ENCODE measurements at places on chromosomes 4 and X. TPM values are rescaled to one million over a fixed set of nuclear protein-coding genes. Genes with fewer than 3 reads are reported as not detected.

Gene HSFX2
- not detected for total RNA-seq

Gene BCOR
- 29.5 TPM for total RNA-seq

Gene ARR3
- not detected for total RNA-seq

Gene C4orf50
- not detected for total RNA-seq

Gene CFP
- not detected for total RNA-seq

Gene HAND2
- total RNA-seq, result not detected

DNA sequence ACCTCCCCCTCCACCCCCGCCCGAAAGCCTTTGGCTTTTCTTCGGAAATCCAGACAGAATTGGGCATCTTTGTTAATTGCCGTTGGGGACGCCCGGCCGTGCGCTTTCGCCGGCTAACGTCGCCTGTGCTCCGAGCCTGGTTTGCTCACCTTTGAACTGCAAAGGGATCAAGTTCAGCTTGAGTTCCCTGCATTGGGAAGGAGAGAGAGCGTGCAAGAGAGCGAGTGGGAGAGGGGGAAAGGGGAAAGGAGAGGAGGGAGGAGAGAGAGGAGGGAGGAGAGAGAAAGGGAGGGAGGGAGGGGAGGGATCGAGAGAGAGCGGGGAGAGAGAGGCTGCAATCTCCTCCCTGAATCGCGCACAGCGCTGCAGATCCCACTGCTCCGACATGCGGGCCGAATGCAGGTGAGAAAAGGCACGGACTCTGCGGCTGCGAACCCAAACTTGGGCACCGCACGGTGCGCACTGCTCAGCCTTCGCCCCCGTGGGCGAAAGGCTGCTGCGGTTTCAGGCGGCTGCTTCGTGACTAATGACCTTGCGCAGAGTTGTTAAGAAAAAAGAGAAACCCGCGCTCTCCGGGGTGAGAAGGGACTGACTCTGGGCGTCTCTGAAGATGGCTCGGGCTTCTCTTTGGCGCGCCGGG lies at the start of gene PCDH7:
PCDH7 (plus strand) TSS at position 349 of the 640 bp plus-strand sequence. CDS start 1,054 bp downstream, outside the sequence.
- no peak for DNase-seq

DNA sequence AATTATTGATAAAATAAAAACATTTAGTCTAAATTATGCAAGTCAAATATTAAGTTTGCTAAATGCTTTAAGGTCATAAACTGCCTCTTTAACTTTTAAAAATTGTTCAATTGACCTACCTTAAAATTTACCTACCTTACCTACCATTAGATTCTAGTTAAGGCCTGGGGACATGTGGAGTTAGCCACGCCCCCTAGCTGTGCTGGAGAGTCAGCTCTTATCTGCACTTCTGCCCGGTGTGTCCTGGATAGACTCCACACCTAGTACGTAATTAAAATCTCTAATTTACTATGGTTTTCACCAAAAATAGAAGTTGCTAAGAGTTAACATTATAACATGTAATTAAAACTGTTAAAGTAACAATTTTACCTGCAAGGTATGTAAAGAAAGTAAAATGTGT lies 22.7 kb downstream of the TENM3 start:
- no peak for DNase-seq

DNA sequence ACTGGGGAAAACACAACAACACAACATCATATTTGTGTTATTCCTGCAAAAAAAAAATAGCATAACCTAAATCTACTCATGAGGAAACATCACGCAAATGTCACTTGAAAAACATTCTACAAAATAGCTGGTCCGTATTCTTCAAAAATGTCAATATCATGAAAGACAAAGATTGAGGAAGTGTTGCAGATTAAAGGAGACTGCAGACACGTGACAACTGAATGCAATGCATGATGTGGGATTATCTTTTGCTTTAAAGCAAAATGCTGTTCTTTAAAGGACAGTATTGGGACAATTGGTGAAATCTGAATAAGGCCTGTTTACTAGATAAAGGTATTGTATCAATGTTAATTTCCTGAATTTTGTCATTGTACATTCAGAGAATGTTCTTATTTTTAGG lies 157.7 kb downstream of the SMIM20 start:
- DNase-seq, result no peak

GRCh38 chr4:94480362-94480951 lies 28.7 kb downstream of the PDLIM5 start:
- DNase-seq, result no peak

GRCh38 chr4:1895971-1896657 lies 24.9 kb downstream of the NSD2 start:
- no peak for DNase-seq

DNA sequence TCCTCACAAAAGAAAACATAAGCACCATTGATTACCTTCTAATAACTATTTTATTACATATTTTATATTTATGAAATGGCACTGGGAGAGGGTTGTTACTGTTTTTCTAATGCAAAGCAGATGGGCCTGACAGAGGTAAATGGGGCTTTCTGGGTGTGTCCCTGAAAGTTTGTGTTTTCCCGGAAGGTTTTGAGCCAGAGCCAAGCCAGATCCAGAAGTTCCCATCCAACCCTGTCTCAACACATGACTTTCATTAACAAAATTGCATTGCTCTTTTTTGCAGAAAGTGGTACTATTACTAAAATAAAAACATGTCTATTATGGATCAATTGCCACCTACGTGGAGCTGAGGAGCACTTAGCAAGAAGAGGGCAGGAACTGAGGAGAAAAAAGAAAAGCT lies 181.3 kb downstream of the RAB28 start:
- no peak for DNase-seq

DNA sequence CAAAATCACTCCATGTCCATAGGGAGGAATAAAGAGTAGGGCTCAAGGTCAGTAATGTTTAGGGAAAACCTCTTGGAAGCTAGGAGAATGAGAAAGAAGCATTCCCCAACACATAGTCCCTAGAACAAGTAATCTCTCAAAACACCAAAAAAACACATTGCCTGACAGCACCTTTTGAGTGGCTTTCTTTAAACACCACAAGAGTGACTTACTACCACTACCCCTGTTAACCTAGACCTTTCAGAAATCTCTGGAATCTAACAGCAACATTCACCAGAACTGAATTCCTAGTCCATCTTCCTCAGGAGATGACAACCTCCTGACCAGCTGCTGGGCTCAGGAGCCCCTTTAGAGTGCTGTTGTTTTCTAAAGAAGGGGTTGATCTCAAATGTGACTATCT lies 142.2 kb downstream of the SOWAHB start:
- no peak for DNase-seq

DNA sequence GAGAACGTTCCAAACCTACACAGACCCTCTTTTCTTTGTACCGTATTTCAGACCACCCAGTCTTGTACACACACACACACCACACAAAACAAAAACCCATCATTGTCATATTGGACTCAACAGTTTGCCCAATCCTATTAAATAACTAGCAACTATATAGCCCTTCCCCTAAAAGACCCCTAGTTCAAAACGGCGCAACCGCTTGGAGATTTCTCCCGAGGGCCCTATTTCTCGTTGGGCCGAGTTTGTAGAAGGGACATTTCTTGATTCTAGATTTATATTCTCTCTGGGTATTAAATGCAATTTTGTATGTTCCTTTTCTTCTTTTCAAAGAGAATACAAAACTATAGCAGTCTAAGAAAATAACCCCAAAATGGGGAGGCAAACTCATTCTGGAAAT lies 547 bp upstream of the PDGFRA start:
- no peak for DNase-seq

DNA sequence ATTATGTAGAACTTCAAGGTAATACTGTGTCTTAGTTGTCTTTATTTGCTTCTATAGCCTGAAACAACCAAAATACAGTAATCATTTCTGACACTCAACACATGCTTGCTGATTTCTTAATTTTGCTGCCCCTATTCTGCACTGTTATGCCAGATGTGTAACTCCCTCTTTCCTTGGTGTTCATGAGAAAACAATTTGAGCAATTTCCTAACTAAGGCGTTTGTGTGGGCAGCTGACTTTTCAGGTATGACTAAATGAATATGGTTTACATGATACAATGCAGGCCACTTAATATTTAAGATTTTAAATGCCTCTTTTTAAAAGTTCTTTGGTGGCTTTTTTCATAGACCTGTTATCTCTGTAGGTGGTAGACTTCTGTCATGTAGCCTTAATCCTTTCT lies 46.1 kb upstream of the CENPE start:
- DNase-seq, result no peak

DNA sequence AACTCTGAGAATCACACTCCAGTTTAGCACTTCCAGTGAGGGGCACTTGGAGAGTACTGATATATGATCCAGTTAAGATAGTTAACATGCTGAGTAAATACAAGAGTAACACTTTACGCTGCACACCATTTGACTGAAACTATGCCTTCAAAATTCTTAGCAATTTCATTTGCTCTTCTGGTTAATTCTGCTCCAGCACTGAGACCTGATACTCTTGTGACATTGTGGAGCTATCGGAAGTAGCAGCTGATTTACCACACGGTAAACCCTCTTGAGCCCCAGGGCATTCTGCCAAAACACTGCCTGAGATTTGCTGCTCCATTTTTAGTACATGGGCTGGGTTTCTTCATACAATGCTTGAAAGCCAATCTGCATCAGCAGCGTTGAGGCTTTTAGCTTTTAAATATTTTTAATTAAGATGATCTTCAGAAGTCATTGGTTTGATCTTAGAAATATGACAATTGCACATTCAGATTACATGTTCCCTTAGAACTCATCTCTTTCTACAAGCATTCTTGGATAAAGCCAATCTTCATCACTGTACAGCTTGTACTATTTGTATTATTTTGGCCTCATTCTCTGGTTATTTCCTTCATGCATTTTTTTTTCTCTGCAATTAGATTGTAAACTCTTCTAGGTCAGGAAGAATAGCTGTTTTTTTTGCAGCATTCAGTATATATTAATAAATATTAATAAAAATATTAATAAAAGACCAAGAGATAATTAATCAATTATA lies 67.8 kb upstream of the ETNPPL start:
- DNase-seq, result no peak

DNA sequence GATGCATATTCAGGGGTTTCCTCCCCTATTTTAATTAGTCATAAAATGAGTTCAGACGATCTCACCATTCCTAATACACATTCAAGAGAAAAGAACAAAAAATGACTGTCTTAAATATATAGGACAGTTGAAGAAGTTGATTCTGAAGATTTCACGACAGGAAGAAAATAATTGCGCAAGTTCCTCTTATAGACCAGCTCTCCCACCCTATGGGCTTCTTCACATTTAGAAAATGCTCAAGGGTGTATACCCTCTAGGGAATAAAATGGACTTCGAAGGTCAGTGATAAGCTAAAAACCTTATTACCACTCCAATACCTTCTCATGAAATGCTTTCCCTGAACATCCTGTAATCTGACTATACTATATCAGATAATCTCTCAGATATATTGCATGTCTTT lies 149.2 kb upstream of the TEX13C start:
- DNase-seq, result no peak

- DNase-seq, result no peak
Measured at GRCh38 chrX:153670748-153671588, 2.6 kb downstream of the PNCK start.

DNA sequence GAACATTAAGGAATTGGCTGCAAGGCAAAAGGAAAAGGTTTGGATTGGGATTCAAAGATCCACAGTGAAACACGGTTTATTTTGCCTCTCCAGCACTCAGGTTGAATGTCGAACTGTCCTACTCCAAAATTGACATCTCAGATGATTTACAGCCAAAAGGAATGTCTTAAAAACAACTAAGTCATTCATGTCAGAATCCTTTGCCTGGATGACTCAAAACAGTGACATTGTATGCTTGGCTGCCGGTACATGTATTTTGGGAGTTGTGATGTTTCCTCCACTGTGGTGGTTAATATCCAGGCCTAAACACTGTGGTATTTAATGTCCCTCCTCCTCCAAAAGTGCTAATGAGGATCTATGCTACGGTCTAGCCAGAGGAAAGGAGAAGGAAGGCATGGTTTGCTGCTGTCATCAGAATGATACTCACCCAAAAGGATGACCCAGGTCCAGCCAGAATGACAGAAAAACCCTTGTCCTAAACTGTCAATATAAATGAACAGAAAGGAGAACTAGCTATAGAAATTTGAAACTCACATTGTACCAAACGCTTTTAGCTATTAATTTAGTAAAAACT lies 20.9 kb downstream of the PGM2 start:
- DNase-seq, result no peak

DNA sequence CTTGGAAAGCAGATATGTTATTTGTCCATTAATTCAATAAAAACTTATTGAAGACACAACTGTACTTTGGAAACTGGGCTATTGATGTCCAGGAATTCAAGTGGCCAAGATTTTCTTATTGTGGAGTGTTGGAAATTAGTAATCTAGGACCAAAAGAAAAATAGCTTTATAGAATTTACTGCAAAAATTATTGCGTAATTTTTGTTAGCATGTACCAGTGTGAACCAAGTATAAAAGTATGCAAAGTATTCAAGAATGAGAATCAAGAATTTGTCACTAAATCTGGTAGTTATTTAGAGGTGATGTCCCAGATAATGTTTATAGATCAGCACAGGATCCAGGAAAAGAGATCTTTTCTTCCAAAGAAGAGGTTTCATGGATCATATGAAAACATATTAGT lies 468.9 kb upstream of the CTSO start:
- DNase-seq, result no peak

DNA sequence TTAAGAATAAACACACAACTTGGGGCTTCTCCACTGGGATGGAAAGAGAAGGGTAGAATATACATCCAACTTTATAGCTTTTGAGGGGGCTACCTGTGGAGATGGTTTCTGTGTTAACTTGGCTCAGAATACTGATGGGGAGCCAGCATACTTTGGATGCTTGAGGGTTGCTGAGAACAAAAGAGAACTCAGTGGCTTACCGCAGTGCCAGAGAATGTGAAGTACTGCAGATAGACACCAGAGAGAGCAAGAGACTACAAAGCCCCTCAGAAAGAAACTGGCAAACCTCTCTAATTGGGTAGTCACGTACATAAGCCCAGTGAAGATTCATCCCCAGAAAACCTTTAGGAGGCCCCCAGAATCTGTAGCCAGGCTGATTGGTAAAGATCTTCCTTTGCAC lies 214.4 kb downstream of the DCHS2 start:
- no peak for DNase-seq

DNA sequence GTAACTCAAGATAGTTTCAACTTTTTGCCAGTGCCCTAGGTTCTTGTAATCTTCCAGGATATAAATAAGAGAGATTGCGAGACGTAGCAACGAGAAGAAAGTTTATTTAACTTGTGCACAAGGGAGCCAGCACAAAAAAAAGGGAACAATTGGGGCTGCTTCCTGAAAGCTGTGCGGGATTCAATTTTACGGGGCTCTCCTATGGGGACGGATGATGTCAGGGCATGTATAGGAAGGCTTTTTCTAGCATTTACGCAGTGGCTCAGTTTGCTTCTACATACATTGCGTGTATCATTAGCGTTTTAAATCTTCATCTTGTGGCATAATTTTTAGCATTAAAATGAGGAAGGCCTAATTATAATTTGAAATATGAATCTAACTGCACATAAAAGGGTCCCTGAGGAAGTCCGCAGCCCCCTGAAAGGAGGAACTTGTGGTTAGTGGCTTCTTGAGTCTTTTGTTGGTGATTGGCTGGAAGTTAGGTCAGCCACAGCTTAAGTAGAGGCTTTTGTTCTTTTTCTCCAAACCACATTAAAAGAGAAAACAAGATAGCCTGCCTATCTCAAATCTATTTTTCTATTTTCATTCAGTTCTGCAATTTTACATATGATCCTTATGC lies 668.2 kb upstream of the NDST4 start:
- no peak for DNase-seq

- DNase-seq, result peak; percentile 43
Measured at GRCh38 chr4:122827879-122828601, 1.4 kb downstream of the FGF2 start.

- no peak for DNase-seq
Measured at GRCh38 chr4:156665780-156666366, 305.7 kb downstream of the PDGFC start.

- DNase-seq, result no peak
Measured at GRCh38 chrX:69900491-69900890, 149.2 kb downstream of the AWAT2 start.

- no peak for DNase-seq
Measured at GRCh38 chrX:24860140-24860539, 155.6 kb downstream of the ARX start.
